ENCODE measurements at places on chromosomes 12 and 14. TPM values are rescaled to one million over a fixed set of nuclear protein-coding genes. Genes with fewer than 3 reads are reported as not detected.
A peak's percentile ranks its signal among the peaks of the same experiment; 100 is the strongest.

The GPR68 gene
- polyA plus RNA-seq = 19.0 TPM

The TAS2R30 gene
- polyA plus RNA-seq = not detected

DNA sequence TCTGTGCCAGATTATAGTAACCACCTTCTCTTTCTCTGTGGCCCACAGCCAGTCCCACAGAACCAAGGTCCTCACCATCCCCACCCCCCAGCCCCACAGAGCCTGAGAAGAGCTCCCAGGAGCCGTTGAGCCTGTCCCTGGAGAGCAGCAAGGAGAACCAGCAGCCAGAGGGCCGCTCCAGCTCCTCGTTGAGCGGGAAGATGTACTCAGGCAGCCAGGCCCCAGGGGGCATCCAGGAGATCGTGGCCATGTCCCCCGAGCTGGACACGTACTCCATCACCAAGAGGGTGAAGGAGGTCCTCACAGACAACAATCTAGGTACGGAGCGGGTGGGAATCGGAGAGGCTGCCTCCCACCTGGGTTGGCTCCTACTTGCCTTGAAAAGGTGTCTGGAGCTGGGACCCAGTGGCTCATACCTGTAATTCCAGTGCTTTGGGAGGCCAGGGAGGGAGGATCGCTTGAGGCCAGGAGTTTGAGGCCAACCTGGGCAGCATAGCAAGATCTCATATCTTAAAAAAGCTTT, 34.4 kb downstream of the PHETA1 start:
- H3K4me1 ChIP-seq = no peaks in the 10 kb centered on the region
- DNase-seq = no peak
- no peaks in the 10 kb centered on the region for H3K27me3 ChIP-seq
- no peaks in the 10 kb centered on the region for H3K36me3 ChIP-seq

The DPY19L2 gene
- not detected for polyA plus RNA-seq

The FGD4 gene
- polyA plus RNA-seq = 0.39 TPM

GRCh38 chr12:66768293-66768692, 89.4 kb upstream of the GRIP1 start:
- H3K36me3 ChIP-seq = no peaks in the 10 kb centered on the region
- peaks cover 16% of the 10 kb centered on the region for H3K27me3 ChIP-seq
- H3K4me3 ChIP-seq = no peak overlapping the region

- peaks cover 25% of the 10 kb centered on the region for H3K4me1 ChIP-seq
- H3K4me3 ChIP-seq = no peak overlapping the region
- H3K36me3 ChIP-seq = peaks cover 5% of the 10 kb centered on the region
- no peaks in the 10 kb centered on the region for H3K27me3 ChIP-seq
- DNase-seq = no peak
- no peak overlapping the region for H3K27ac ChIP-seq
Measured at GRCh38 chr12:11719678-11720099, 70.2 kb downstream of the ETV6 start.

DNA sequence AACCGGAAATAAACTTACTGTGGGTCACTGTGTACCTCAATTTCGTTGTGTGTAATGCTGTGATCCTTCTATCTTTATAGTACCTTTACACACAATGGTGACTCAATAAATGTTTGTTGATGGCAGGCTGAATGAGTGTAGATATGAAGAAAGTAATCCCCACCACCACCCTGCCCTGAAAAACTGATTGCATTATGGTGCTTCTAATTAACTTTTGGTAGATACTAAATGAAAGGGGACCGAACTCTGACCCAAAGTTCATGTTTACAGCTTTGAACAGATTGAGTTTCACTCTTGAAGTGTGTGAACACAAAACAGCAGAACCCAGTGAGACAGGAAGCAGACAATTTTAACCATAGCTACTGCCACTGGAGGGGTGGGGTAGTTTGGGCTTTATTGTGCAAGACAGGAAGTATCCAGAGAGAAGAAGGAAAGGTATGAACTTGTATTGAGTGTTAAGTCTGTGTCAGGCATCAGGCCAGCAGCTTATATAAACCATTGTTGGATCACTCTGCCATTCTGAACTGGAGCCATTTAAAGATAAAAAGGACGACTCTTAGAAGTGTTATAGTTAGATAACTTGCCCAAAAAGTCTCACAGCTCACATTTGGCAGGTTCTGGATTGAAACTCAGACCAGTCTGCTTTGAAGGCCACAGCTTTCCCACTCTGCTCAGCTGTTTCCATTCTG, 197.0 kb upstream of the AMIGO2 start:
- H3K27me3 ChIP-seq = peaks cover 5% of the 10 kb centered on the region
- DNase-seq = peak; percentile 81
- peak overlapping the region; percentile 61 for H3K4me3 ChIP-seq

DNA sequence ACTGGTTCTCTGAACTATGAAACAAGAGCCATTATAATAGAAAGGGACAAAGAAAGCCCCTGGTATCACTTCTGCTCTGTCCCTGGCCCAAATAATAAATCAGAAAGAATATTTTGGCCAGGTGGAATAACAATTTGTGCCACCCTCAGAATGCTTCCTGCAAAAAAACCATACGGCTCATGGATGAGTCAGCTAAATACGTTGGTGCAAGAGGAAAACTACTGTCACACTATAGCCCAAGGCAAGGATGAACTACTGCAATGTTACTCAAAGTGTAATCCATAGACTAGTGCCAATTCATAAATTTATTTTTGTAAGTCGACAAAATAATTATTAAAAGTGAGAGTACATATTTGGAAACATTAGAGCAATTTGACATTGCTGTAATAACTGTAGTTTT, 68.2 kb downstream of the ANKS1B start:
- no peak overlapping the region for H3K4me3 ChIP-seq
- no peaks in the 10 kb centered on the region for H3K27me3 ChIP-seq
- DNase-seq = no peak
- no peaks in the 10 kb centered on the region for H3K36me3 ChIP-seq
- no peak overlapping the region for H3K27ac ChIP-seq
- no peaks in the 10 kb centered on the region for H3K4me1 ChIP-seq

The DCP1B gene
- polyA plus RNA-seq = 6.2 TPM

- no peak for DNase-seq
- no peak overlapping the region for H3K4me3 ChIP-seq
- H3K27me3 ChIP-seq = no peaks in the 10 kb centered on the region
- no peaks in the 10 kb centered on the region for H3K4me1 ChIP-seq
Measured at GRCh38 chr12:18391151-18391550, 129.8 kb downstream of the PIK3C2G start.

GRCh38 chr14:99751539-99752485, 41.4 kb upstream of the EML1 start:
- peaks cover 10% of the 10 kb centered on the region for H3K4me1 ChIP-seq
- H3K4me3 ChIP-seq = no peak overlapping the region
- no peak for DNase-seq
- H3K36me3 ChIP-seq = no peaks in the 10 kb centered on the region

DNA sequence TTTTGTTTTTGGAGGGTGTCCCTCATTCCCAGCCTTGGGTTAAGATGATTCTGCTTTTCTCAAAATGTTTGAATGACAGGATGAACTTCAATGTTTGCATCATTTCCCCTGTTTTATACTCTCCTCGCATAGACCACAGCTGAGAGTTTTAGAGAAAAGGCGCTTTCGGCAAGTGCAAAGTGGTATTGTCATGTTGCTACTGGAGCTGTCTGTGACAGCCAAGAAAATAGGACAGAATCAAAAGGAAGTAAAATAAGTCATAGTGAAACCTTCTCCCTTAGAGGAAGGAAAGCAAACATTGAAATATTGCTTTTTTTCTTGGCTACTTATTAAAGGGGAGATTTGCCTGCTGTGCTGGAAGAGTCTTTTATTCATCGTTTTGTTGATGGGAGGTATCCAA, 33.5 kb upstream of the ARHGAP5 start:
- H3K4me1 ChIP-seq = no peaks in the 10 kb centered on the region
- no peaks in the 10 kb centered on the region for H3K36me3 ChIP-seq
- DNase-seq = no peak
- no peaks in the 10 kb centered on the region for H3K27me3 ChIP-seq
- H3K4me3 ChIP-seq = no peak overlapping the region

The SLC6A15 gene
- not detected for polyA plus RNA-seq

The PGF gene
- 0.06 TPM for polyA plus RNA-seq

The CPNE6 gene
- not detected for polyA plus RNA-seq

- H3K4me1 ChIP-seq = no peaks in the 10 kb centered on the region
- H3K36me3 ChIP-seq = no peaks in the 10 kb centered on the region
- no peak overlapping the region for H3K4me3 ChIP-seq
Measured at GRCh38 chr14:54722791-54723432, 156.0 kb downstream of the SAMD4A start.

The HHIPL1 gene
- not detected for polyA plus RNA-seq

- DNase-seq = no peak
- peaks cover 11% of the 10 kb centered on the region for H3K27me3 ChIP-seq
- peak overlapping the region; percentile 86 for H3K4me3 ChIP-seq
Measured at GRCh38 chr12:13102461-13103195, 839 bp downstream of the GSG1 start.

DNA sequence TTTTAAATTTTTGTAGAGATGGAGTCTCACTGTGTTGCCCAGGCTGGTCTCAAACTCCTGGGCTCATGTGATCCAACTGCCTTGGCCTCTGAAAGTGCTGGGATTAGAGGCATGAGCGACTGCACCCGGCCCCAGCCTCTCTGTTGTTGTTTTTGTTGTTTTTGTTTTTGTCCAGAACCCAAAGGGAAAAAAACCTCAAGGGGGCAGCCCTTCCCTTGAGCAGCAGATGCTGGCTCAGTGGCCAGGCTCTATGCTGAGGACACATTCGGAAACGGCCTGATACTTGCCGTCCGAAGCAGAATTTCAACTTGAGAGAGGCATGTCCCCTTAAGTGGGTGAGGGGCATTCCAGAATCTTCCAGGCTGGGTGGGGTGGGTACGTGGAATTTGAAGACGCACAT, 6.7 kb downstream of the MVK start:
- DNase-seq = no peak
- peaks cover 7% of the 10 kb centered on the region for H3K36me3 ChIP-seq
- no peak overlapping the region for H3K4me3 ChIP-seq
- peaks cover 3% of the 10 kb centered on the region for H3K27me3 ChIP-seq

GRCh38 chr12:78951803-78952551, 87.4 kb downstream of the SYT1 start:
- H3K4me1 ChIP-seq = no peaks in the 10 kb centered on the region
- no peaks in the 10 kb centered on the region for H3K36me3 ChIP-seq
- no peak for DNase-seq
- H3K4me3 ChIP-seq = no peak overlapping the region

The HOXC12 gene
- polyA plus RNA-seq = not detected

The KCNK13 gene
- polyA plus RNA-seq = 0.09 TPM

The PDZRN4 gene
- polyA plus RNA-seq = not detected

DNA sequence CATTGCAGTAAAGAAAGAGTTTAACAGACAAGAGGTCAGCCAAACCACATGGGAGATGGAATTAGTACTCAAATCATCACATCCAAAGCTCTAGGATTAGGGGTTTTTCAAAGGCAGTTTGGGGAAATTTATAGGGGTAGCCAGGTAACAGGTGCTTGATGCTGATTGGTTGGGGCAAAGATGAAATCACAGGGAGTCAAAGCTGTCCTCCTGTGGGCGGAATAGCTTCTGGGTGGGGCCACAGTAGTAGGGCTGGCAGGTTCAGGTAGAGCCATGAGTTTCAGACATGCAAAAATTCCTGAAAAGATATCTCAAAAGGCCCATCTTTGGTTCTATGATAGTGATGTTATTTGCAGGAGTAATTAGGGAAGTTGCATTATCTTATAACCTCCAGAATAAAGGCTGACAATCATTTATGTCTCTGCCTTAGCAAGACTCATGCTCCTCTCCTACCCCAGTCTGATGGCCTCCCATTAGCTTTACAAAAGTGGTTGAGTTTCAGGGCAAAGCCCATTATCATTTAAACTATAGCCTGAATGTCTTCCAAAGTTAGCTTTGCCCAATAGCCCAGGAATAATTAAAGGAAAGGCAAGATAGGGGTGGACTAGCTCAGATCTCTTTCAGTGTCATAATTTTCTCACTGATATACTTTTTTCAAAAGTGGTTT, 42.1 kb upstream of the CNTN1 start:
- no peak overlapping the region for H3K27ac ChIP-seq
- no peaks in the 10 kb centered on the region for H3K36me3 ChIP-seq

DNA sequence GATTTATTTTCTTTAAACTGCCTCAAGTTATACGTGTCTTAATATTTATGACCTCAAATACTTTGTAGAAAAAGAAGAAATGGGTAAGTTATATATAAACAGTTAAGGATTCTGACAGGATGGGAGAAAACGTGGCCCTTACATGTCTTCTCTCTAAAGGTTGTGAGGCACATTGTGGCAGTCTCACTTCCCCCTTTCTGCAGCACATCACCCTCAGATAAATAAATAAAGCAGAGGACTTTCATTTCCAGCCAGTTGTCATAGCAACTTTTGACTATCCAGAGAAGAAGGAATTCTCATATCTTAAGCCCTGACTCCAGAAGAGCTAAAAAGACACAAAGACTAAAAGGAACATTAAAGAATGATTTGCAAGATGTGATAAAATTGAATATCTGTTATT, 28.8 kb upstream of the CEP83 start:
- no peaks in the 10 kb centered on the region for H3K36me3 ChIP-seq
- H3K27ac ChIP-seq = no peak overlapping the region
- H3K27me3 ChIP-seq = no peaks in the 10 kb centered on the region
- H3K4me1 ChIP-seq = no peaks in the 10 kb centered on the region
- H3K4me3 ChIP-seq = no peak overlapping the region

- H3K36me3 ChIP-seq = peaks cover 7% of the 10 kb centered on the region
- peaks cover 11% of the 10 kb centered on the region for H3K27me3 ChIP-seq
- H3K27ac ChIP-seq = peak overlapping the region; percentile 93
- DNase-seq = no peak
- H3K4me3 ChIP-seq = peak overlapping the region; percentile 61
Measured at GRCh38 chr14:91068642-91069041, 8.2 kb upstream of the RPS6KA5 start.

- H3K4me3 ChIP-seq = no peak overlapping the region
- H3K27me3 ChIP-seq = no peaks in the 10 kb centered on the region
- H3K36me3 ChIP-seq = no peaks in the 10 kb centered on the region
- H3K27ac ChIP-seq = no peak overlapping the region
- DNase-seq = no peak
Measured at GRCh38 chr12:75271576-75271975, 58.5 kb downstream of the CAPS2 start.

The RIN3 gene
- 38.8 TPM for polyA plus RNA-seq

- DNase-seq = no peak
- peak overlapping the region; percentile 32 for H3K27ac ChIP-seq
- H3K4me3 ChIP-seq = peak overlapping the region; percentile 68
- no peaks in the 10 kb centered on the region for H3K27me3 ChIP-seq
- no peaks in the 10 kb centered on the region for H3K36me3 ChIP-seq
- H3K4me1 ChIP-seq = peaks cover 75% of the 10 kb centered on the region
Measured at GRCh38 chr12:59636945-59637691, 41.3 kb downstream of the SLC16A7 start.

DNA sequence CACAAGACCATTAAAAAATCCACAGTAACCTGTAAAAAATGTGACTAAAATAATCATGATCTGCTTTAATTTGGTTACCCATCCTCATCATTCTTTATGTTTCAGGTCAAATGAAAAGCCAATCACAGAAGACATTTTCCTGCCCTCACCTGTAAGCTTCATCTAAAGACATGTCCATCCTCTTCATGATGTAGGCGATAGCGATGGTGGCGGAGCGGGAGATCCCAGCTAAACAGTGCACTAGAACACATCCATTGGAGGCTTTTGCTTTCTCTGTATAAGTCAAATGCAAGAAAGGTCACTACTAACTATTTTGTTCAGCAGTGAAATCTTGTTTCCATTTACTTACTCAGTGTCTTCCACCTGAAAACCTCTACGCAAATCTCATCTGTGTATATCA, 82.6 kb downstream of the DUSP16 start:
- H3K4me1 ChIP-seq = peaks cover 19% of the 10 kb centered on the region
- no peaks in the 10 kb centered on the region for H3K36me3 ChIP-seq
- DNase-seq = no peak
